ENCODE measurements at places on chromosomes 16 and 17.

- DNase-seq, result no peak
Observed at GRCh38 chr16:22380529-22380928, 6.1 kb upstream of the CDR2 start.

DNA sequence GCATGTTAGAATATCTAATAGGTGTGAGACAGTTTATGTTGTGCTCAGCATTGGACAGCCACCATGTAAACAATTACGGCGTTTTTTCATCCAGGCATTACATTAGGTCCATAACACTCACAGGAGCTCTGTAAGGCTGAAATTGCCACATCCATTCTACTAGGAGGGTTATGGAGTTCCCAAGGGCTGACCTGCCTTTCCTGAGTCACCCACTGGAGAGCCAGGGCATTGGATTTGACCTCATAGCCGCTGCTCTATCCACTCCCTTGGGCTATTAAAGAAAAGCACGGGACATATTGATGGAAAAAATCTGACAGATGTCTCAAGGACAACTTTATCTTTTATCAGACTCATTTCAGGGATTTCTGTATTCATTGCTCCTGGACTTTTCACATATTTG, 306.3 kb upstream of the HSBP1 start:
- no peak for DNase-seq

DNA sequence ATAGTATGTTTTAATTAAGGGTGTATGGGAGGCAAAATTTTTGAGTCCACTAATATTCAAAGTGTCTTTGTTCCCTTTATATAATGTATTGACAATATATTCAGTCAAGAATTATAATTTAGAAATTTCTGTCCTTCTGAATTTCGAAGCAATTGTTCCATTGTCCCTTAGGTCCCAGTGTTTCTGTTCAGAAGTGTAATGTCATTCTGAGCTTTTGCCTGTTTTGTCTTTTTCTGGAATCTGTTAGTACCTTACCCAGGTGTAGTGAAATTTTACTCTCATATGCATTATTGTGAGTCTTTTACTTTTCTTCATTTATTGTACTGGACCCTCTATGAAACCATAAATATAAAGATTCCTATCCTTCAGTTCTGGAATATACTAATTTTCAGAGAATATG, 505.7 kb upstream of the KIF2B start:
- no peak for DNase-seq

GRCh38 chr16:69727916-69728270, 1.5 kb upstream of the NQO1 start:
- no peak for DNase-seq

GRCh38 chr17:68197091-68197996, 50.5 kb upstream of the AMZ2 start:
- no peak for DNase-seq

DNA sequence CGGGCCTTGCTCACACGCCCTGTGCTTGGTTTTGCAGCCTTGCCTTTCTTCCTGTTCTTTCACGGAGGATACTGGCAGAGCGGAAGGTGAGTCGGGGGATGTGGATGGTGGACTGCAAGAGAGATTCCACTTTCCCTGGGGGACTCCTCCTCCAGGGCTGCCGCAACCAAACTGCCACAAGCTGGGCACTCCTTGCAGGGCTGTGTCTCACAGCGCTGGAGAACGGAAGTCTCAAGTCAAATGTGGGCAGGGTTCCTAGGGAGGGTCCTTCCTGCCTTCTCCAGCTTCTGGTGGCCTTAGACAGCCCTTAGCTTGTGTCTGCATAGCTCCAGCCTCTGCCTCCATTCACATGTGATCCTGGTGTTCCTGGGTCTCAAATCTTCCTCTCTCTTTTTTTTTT, 11.4 kb upstream of the BIRC5 start:
- DNase-seq, result no peak

GRCh38 chr16:2828876-2829430, 1.1 kb upstream of the ZG16B start:
- DNase-seq, result no peak

Data from fibroblast of skin of back (primary cell).